T47D (cell line): ENCODE measurements at places on chromosomes 3 and 15.

- no peak for DNase-seq
These were observed 17.4 kb upstream of the ZNF609 start for GRCh38 chr15:64443016-64443415.

DNA sequence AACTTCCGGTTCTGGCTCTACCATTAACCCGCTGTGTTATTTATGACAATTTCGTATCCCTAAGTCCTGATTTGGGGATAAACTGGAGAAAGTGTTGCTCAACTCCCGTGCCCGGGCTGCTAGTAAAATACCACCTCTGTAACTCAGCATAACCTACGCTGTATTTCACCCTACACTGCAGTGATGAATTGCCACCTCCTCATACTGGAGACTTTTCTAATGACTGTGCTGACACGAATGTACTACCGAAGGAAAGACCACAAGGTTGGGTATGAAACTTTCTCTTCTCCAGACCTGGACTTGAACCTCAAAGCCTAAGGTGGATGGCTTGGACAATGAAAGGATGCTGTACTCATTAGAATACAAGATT, 16.5 kb downstream of the SLC51A start:
- no peak for DNase-seq

GRCh38 chr15:91967935-91968606, 114.6 kb downstream of the SLCO3A1 start:
- no peak for DNase-seq

DNA sequence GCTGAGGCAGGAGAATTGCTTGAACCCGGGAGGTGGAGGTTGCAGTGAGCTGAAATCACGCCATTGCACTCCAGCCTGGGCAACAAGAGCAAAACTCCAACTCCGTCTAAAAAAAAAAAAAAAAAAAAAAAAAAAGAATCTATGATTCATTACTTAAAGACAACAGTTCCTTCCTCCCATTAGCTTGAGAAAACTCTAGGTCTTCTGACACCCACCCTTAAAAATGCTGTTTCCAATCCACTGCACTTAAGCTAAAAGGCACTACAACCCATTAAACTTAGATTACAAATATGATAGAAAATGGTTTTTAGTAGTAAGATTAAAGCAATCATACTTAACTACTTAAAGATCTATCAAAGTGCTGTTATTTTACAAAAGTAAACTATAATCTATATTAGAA, 40.0 kb upstream of the BHLHE40 start:
- DNase-seq = no peak
